ENCODE measurements at places on chromosomes 5 and 9. TPM values are rescaled to one million over a fixed set of nuclear protein-coding genes. Genes with fewer than 3 reads are reported as not detected.

PCDHB11 gene
- 0.10 TPM for polyA plus RNA-seq

CDHR2 gene
- polyA plus RNA-seq = not detected

RGS7BP gene
- polyA plus RNA-seq = 0.63 TPM

TAF1L gene
- polyA plus RNA-seq = not detected

GHR gene
- polyA plus RNA-seq = 0.90 TPM

All from BJ (cell line).